H1 (cell line): ENCODE measurements at places on chromosomes 6 and 20.

DNA sequence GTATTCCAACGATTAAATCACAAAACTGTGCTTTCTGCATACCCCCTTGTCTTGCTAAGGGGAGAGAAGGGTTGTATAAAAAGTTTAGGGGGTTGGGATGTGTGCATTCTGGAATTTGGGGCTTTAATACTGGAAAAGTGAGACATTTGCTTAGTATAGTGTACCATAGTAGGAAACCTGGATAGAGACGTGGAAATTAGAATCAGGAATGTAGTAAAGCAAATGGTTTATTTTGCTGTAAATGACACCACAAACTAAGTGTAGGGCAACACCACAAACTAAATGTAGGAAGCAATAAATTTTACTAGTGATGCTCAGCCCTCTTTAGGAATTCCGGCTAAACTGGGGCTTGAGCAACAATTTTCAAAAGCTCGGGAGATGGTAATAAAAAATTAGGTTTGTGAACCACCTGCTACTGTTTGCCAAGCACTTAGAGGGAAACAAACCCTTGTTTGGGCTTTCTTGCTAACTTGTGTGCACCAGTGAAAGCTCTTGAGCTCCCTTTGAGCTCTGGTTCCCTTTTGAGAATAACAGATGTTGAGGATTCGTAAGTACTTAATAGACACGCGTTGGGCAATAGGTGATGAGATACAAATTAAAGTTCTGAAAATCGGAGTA, 13.8 kb downstream of the BRD2 start:
- DNase-seq, result no peak

- no peak for DNase-seq
Observed at GRCh38 chr6:16802071-16802470, 40.8 kb upstream of the ATXN1 start.

DNA sequence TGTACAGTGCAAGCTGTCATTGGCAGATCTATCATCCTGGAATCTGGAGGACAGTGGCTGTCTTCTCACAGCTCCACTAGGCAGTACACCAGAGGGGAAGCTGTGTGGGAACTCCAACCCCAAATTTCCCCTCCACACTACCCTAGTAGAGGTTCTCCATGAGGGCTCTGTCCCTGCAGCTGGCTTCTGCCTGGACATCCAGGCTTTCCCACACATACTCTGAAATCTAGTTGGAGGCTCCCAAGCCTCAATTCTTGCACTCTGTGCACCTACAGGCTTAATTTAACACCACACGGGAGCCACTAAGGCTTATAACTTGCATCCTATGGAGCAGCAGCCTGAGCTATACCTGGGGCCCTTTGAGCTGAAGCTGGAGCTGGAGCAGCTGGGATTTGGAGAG, 43.0 kb upstream of the TRIM39 start:
- no peak for DNase-seq

DNA sequence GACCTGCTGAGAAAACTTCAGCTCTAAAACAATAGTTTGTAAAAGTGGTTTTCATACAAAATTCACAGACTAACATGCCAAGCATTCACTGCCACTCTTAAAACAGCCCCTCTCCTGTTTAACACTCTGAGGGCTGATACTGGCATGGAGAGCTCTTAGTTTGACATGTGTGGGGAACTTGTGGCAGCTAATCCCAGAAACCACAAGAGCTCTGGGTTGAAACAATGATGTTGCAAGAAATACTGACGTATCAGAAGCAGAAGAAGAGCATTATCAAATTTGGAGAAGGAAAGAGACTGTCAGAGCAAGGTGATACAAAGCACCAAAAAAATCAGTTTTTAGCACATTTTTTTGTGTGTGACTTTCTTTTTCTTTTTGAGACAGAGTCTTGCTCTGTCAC, 5.1 kb downstream of the BEND3 start:
- DNase-seq, result no peak

DNA sequence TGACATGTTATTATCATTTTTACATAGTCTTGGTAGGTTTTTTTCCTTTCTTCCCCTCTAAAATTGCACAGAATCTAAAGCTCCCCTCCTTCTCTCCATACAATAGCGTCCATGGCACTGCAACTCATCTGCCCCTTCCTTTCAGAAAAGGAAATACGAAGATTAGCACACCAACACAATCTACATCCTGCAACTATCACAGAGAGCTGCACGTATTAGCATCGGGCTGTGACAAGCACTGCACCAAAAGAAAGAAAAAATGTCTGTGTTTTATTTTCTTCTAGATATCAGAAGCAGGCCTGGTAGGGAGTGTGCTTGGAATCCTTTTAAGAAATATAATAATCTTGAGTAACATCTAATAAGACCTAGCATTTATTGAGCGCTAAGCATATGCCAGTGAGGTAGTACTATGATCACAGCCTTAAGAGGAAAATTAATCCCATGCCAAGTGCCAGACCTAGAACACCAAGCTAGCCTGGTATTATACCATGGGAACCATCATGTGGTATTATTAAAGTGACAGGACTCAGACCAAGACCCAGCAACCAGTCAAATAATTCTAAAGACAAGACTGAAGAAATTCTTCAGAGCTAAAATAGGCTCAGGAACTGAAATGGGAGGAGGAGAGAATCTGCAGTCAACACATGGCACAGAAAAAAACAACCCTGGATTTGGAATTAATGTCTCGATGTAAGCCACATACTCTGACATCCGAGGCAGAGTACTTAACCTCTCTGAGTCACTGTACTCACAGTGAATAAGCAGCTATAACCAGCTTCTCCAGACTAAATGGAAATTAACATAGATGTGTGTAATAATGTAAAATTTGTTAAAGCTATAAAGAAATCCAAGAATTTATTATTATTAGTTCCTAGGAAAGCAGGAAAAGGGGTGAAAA, 124.3 kb downstream of the IPCEF1 start:
- no peak for DNase-seq

DNA sequence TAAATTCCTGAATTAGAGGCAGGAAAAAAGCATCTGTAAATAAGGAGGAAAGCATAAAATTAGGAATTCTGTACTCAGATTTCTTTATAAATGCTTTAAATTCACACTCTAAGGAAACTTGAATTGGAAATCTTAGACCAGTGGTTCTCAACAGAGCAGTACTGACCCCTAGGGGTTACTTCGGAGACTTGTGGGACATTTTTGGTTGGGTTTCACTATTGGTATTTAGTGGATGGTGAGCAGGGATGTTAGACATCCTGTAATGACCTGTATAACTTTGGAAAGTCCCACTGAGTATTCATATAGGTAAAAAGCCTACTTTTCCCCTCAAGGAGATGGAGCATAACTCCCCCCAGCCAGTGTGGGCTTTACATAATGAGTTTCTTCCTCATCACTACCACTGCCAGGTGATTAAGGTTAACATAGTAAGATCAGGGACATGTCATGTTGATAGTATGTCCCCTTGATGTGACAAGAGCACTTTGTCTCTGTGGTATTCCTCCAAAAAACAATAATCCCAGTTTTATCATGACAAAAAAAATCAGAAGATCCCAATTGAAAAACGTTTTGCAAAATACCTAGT, 31.0 kb downstream of the GLO1 start:
- no peak for DNase-seq

DNA sequence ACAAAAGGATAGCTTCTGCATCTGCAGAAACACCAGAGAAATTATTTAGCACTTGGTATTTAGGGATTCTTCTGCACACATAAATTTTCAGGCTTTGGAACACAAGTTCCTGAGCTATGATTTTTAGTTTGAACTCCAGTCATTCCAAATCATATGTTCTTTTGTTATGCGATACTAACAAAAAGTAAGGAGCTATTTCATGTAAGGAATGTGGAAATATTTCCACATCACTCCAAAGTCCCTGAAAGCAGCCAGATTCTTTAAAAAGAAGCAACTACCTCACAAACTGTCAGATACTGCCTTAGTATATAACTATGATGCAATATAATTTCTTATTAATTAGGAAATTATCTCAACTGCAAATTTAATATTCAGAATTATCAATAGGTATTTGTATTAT, 106.9 kb downstream of the RNGTT start:
- no peak for DNase-seq

- no peak for DNase-seq
Observed at GRCh38 chr6:86357877-86358276, 579.5 kb upstream of the HTR1E start.

DNA sequence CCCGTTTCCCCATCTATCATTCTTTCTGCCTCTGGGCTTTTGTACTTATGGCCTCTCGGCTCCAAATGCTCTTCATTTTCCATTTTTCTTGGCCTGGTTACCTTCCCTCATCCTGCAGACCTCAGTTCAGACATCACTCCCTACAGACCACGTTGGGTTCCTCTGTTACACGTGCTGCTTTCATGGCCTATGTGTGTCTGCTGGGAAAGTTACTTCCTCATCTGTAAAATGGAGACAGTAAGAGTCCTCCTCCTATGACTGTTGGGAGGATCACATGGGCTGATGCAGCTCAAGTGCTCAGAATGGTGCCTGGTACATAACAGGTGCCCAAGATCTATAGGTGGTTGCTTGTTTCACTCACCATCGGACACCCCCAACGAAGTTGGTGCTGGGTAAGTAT, 13.5 kb downstream of the KCNK17 start:
- DNase-seq, result no peak

- DNase-seq, result no peak
Observed at GRCh38 chr20:53994088-53994487, 76.3 kb downstream of the BCAS1 start.

- DNase-seq, result no peak
Observed at GRCh38 chr6:162999575-163000285, 272.0 kb downstream of the PACRG start.

DNA sequence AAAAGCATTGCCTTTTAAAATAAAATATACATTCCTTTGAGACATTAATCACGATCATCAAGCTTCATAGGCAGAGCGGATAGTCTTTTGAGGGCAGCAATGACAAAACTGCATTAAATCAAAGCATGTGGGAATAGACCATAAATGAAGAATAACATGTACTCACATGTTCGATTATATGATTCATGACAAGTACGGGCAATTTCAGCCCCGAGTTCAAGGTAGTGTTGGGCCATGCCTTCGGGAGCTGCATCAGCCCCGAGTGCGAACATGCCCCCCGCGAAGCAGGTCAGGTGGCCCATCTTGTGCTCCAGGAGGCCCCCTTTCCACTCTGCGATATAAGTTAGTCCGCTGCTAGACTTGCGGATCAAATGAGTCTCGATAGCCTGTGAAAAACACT, 111.0 kb upstream of the FAM184A start:
- DNase-seq, result no peak

- DNase-seq, result no peak
Observed at GRCh38 chr20:60884277-60884676, 367.8 kb upstream of the CDH4 start.

- DNase-seq, result no peak
Observed at GRCh38 chr6:107066697-107067659, 39.0 kb downstream of the MTRES1 start.

DNA sequence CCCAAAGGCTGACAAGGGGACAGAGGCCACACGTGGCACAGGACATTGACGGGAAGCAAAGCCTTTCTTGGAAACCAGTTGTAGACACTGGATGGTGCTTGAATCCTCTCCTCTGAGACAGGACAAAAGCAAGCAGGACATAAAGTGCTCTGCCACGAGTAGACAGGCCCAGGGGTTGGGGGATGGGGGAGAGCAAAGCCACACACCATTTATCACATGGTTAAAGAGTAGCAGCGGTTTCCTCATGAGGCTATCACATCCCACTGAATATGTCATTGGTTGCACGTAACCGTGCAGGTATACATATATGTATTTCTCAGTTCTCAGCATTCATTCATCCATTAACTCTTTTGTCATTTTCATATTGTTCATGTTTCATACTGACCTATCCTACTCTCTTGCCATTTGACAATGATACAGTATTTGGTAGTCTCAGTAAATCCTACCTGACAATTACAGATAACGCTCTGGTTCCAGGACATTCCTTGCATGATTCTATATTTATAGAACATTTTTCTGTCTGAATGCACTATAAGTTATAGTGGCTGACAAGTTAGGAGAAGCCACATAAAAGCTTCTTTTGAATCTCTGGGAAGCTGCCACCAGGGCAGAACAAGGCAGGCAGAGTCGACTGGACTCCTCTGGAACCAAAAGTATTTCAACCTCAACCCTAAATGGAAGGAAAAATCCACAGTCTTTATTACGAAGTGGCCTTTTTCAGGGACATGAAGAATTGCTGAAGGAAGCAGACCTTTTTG, 23.5 kb downstream of the METTL24 start:
- DNase-seq, result no peak

DNA sequence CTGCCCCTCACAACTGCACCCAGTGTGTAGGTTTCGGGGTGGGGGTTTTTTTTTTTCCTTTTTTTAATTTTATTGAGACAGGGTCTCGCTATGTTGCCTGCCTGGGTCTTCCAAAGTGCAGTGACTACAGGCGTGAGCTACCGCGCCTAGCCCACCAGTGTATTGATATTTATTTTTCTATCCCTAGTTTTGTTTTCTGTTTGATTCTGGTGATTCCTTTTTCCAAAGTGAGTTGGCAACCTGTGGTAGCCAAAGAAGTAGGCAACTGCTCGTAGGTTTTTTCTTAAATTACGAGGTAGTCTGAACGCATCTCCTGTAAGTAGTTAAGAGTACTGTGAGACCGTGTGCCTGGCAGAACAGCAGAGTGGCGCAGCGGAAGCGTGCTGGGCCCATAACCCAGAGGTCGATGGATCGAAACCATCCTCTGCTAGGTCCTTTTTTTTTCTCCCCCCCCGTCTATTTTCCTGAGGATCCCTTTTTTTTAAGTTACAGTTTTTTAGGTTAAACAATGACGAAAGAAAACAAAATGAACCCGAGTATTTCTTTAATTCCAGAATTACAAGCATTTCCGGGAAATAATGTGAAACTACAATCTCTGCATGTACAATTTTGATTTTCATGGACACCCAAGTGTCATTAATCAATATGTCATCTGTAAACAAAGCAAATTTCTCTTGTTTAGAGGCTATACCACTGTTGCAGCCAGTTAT, 78.7 kb upstream of the BTN3A2 start:
- peak; percentile 86 for DNase-seq

DNA sequence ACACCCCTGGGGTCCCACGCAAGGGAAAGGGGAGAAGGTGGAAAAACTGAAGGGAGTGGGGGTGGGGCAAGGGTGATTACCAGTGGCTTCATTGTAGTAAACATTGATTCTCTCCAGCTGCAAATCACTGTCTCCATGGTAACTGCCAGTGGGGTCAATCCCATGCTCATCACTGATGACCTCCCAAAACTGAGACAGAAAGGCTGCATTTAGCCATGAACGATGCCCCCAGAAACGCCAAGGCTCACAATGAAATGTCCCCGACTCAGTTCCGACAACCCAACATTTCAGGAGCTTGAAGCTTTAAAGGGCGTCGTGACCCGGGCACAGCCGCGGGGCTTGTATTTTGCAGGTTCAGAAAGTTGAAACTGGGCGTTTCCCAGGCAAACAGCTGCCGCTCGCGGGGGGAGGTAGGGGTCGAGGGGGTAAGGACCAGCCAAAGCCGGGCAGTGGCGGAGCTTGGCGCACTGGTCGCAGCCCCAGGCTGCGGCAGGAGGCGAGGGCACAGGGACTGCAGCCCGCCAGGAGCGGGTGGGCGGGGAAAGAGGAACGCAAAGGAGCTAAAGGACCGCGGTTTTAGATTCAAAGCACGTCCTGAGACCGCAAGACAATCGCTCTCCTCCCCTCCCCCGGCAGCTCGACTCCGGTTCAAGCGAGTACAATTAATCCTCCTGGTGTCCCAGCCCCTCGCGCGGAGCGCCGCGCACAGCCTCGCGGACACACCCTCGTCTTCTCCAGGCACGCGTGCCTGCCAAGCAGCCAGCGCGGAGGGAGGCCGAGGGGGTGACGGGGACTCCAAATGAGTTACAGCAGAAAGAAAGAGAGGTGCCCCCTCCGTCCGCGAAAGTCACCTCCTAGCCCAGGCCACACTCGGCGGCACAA, 731 bp downstream of the TUBB2B start:
- DNase-seq, result no peak

- no peak for DNase-seq
Observed at GRCh38 chr6:57257911-57258541, 35.9 kb upstream of the RAB23 start.

- DNase-seq, result no peak
Observed at GRCh38 chr6:30935018-30935417, 3.0 kb upstream of the SFTA2 start.
